Glomerular endothelial cell (primary cell): ENCODE measurements at places on chromosomes 1 and 21.
A peak's percentile ranks its signal among the peaks of the same experiment; 100 is the strongest.

DNA sequence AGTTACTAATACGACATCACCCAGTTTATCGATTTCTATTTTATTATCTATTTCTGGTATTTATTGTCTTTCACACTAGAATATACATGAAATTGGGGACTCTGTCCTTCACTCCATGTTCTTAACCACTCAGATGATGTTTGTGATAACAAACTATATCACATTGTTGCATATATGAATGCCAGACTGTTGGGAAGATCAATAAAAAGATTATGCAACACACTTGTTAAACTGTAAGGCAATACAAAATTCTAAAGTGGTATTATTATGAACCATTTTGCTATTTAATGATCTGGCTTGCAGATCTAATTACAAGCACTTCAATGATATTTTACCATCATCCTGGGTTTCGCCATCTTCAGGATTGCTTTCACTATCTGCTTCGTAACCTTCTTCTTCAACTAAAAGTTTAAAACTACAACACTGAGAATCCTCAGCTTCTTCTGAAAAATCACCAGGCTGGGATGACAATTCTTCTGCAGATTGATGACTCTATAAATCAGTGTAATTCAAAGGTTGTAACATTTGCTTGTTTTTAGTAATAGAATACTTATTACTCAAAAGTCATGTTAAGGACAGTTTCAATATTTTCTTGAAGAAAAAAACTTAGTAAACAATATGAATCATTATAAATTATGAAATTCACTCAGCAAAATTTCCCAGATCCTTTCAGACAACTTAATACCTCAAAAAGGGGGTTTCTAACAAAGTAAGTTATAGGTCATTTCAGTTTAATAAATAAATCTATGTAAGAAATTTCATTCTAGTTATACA, 63.9 kb downstream of the LYST start:
- DNase-seq, result no peak

DNA sequence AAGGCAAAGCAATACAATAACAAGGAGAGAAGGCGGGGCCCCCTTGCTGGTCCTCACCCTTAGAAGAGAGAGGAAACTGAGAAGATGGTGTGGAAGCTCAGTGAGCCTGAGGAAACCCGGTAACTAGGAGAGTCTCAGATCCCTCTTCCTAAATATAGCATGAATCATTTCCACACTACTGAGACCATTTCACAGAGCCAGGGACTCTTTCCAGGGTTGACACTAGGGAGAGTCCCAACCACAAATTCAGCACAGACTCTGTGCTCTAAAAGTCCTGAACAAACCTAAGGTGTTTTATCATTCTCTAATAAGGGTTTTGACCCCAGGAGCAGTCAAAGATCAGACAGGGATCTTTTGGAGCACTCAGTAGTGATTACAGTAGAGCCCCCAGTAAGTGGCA, 647.7 kb downstream of the KCNT2 start:
- DNase-seq, result no peak

DNA sequence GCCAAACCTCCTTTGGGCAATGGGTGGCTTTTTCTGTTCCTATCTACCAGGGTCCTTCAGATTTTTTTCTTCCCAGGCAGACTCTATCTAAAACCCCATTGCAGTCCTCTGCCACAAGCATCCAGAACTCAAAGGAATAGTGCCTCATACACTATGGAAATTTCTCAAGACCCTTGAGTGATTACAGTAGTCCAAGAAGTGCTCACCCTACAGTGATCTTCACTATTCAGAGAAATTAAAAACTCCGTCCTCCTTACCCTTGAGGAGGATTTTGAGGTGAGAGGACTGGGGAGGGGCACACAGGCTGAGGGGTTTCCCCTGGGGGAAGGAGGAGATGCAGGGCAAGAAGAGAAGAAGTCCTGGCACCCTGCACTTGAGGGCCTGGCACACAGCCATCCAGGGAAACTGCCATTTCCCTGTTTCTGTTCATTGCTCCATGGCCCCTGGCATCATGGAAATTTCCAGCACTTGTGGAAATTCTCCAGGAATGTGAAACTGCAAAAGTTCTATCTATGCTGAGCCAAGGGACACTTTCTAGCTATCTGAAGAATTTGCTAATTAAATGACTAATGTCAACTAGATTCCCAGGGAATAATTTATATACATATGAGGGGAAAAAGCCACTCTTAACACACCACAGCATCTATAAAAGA, 102.5 kb upstream of the ATP1B1 start:
- DNase-seq, result peak; percentile 4

DNA sequence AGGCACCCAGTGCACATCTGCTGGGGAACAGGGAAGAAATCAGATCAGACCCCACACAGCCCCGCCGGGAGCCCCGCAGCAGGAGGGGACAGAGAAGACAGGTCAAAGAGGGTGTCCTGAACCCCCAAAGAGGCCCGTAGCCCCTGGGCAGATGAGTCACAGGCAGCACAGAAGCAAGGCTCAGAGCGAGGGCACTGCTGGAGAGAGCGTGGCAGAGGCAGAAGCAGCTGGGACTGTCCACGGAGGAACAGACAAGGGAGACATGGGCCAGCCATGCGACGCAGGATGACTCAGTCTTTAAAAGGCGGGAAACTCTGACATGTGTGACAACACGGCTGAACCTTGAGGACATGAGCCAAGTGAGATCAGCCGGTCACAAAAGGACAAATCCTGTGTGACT, 14.5 kb upstream of the PRDM16 start:
- DNase-seq, result no peak

DNA sequence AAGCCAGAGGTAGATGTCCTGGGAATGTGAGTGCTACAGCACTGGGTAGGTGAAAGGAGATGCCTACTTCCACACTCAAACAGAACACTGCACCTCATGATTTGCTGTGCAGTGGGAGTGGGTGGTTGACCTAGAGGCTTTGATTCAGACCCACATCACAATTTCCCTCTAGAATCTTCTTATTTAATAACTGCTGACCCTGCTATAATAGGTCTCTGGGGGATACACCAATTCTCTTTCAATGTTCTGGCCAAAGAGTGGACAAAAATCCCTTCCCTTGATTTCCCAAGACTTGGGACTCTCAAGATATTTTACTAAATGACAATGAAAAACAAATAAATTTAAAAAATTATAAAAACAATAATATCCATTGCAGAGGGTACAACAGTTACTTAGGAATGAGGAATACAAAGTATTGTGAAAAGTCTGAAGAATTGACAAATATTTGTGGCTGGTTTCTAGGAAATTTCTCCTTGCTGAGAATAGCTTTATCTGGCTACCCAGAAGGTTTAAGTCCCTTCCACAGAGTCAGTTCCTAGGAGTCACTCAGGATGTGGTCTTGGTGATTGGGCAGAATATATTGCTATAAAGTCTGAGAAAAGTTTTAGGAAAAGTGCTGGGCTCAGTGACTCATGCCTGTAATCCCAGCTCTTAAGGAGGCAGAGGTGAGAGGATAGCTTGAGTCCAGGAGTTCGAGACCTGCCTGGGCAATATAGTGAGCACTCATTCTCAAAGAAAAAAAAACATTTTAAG, 2.4 kb upstream of the FCGR2A start:
- no peak for DNase-seq
